ENCODE measurements at places on chromosomes 1 and 21.

DNA sequence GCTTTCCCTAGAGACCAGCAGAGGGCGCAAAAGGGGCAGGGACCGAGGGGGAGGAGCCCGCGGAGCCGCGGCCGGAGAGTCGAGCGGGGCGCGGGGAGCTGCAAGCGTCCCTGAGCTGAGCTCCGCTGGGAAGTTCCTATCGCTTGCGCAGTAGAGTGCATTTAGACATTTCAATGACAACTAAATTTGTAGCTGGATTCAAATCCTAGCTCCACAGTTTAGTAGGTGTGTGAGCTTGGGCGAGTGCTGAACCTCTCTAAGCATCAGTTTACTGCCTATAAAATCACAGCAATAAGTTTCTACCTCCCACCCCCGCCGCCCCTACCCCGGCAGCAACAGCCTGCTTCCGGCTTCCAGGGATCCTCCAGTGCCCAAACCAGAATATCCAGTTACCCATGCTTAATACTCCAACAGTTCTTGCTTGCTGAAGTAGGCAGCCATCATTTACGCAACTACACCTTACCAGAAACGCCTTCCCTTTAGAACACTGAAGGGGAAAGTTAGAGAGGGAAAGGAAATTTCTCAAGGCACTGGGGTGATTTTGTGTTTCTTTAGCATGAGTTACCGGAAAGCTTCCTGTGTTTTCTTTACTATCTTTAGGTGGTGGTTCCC lies 9.1 kb downstream of the TLR5 start:
- DNase-seq = no peak

DNA sequence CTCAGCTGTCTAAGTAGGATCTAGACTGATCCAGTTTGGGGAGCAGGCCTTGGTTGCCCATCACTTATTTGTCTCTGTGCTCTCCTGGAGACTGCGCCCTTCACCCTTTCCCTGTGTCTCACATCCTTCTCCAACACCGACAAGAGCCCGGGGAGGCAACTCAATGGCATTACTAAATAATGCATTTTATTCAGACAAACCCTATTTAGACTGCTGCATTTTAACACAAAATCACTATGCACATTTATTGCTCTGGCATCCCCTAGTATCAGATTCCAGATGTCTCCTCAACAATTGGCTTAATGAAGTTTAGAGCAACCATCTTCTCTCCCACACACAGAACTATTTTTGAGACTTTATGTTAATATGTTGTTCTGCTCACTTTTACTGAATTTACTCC lies 436.4 kb upstream of the CHRM3 start:
- DNase-seq = no peak

GRCh38 chr1:245990315-245991022 lies 516.6 kb downstream of the SMYD3 start:
- no peak for DNase-seq

DNA sequence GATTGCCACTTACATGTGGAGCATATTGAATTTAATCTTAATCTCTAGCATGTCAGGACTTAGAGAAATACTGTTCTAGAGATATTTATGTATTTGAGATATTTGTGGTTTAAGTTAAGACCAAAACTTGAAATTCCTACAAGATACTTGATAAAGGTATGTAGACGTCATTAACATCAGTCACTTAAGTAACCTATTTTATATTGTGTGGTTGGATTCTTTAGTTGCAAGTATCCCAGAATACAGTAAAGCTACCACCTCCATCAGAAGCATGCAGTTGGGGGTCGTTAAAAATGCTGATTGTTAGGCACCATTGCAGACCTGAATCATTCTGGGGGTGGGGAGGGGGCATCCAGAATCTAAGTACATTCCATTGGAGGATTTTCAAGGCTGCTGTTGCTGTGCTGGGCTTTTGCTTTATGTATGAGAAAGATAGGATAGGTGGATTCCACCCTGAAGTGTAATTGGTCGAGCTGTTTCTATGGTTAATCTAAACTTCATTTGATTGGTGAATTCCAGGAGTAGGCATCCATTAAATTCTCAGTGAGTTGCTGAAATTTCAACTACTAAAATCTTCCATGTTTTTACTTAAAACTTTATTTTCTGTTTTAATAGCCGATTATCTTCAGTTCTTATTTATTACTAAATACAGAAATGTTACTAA lies 4.0 kb downstream of the H3-3A start:
- no peak for DNase-seq

- DNase-seq = no peak
Measured at GRCh38 chr1:101325144-101325543, 88.3 kb downstream of the S1PR1 start.

DNA sequence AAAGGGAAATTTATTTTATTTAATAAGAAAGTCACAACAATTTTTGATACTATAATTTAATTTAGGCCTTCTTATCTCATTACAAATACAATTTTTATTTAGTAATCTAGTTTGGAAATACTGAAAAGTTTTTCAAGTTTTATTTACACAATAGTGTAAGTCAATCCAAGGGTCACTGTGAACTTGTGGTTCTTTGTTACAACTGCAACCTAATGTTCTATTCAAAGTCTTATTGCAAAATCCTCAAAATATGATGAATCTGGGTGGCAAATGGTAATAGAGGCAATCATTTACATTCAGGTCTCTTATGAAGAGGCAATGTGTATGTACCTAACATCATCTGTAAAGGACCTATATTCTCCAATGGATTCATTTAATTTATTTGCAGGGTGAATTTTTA lies 421.2 kb downstream of the DPYD start:
- no peak for DNase-seq

GRCh38 chr1:245604979-245605378 lies 450.2 kb downstream of the KIF26B start:
- DNase-seq = no peak

GRCh38 chr1:160997323-160998038 lies 23.5 kb downstream of the F11R start:
- no peak for DNase-seq

DNA sequence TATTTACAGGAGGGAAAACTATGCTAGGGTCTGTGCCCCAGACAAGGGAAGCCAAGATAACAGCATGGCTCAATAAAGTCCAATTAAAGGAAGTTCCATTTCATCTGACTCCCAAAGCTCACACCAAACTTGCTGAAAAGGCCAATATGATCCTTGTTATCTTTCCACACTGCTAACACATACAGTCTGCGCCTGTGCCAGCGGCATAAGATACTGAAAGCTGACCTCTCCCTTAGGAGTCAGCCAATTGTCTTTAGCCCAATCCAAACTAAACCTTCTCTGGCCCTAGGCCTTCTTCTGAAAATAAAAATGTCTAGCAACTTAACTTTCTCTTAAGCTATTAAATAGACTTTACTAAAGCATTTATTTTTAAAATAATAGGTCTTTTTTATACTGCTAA lies 179.0 kb upstream of the PLD5 start:
- no peak for DNase-seq

DNA sequence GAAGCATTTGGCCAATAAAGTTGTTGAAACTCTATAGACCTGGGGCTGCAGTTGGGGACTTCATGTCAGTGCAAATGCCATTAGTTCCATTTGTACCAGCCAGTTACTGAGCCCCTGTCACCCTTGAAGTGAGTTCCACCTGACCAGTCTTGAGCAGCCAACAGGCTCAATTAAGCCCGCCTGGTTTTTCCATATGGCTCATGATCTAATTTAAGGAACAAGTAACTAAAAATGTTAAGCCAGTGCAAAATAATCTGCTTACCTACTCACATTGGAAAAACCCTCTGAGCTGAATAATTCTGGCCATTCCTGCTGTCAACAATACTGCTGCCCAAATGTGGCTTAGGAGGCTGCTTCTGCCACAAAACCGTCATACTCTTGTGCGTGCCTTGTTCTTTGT lies 21.6 kb downstream of the NSUN4 start:
- no peak for DNase-seq

- DNase-seq = peak; percentile 84
Measured at GRCh38 chr1:24742090-24742938, 2.9 kb upstream of the CLIC4 start.

All from AG04449 (cell line).